ENCODE measurements at places on chromosomes 1 and 21.

DNA sequence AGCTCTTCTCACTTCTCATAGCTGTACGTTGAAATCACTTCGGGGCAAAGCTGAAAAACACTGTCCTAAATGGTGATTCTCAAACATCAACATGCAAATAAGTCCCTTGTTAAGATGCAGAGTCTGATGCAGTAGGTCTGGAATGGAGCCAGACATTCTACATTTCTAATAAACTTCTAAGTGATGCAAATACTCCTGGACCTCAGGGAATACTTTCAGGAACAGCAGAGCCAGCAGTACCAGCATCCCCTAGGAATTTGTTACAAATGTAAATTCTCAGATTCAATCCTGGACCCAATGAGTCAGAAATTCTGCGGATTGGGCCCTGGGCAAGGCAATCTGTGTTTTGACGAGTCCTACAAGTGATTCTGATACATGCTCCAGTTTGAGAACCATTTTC, 152.3 kb downstream of the PCNX2 start:
- H3K27ac ChIP-seq, result no peak overlapping the region
- H3K27me3 ChIP-seq, result no peaks in the 10 kb centered on the region
- H3K4me3 ChIP-seq, result no peak overlapping the region
- H3K4me1 ChIP-seq, result no peaks in the 10 kb centered on the region
- no peak for DNase-seq

DNA sequence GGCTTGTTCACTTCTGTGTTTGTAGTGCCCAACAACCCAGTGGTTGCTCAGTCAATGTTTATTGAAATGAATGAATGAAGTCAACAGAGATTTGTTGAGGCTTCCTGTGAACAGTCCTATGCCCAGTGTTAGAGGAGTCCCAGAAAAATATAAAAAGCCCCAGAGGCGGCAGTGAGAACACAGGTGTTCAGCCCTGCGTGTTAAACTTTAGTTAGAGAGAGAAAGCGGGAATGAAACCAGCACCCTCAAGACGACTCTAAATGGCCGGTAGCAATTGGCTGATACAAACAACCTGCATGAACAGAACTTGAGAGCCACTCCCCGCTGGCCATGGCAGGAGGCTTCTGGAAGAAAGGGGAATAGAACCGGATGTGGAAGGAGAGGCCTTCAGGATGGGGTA, 22.6 kb downstream of the TMEM51 start:
- H3K36me3 ChIP-seq, result no peaks in the 10 kb centered on the region
- H3K27me3 ChIP-seq, result peaks cover 27% of the 10 kb centered on the region
- DNase-seq, result no peak

DNA sequence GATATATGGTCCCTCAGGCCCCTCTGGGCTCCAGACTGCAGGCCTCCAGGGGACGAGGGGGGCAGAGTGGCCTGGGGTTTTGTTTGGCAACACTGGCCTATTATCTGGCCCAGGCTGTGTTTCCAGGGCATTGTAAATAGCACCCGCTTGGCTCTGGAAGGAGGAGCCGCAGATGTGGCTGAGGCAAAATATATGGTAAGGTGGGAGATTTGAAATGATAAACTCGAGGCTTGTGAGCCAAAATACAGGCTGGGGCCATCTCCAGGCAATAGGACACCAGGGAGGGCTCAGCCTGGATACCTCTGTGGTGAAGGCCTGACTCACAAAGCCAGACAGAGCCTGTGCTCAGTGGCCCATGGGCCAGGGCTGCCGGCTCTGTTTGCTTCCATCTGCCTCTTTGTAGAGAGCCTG, 14.0 kb downstream of the NAV1 start:
- no peaks in the 10 kb centered on the region for H3K4me1 ChIP-seq
- peaks cover 18% of the 10 kb centered on the region for H3K27me3 ChIP-seq
- no peaks in the 10 kb centered on the region for H3K36me3 ChIP-seq

GRCh38 chr21:41924368-41924754, 29.5 kb downstream of the C2CD2 start:
- H3K4me1 ChIP-seq, result peaks cover 34% of the 10 kb centered on the region
- no peak overlapping the region for H3K4me3 ChIP-seq
- H3K36me3 ChIP-seq, result no peaks in the 10 kb centered on the region

DNA sequence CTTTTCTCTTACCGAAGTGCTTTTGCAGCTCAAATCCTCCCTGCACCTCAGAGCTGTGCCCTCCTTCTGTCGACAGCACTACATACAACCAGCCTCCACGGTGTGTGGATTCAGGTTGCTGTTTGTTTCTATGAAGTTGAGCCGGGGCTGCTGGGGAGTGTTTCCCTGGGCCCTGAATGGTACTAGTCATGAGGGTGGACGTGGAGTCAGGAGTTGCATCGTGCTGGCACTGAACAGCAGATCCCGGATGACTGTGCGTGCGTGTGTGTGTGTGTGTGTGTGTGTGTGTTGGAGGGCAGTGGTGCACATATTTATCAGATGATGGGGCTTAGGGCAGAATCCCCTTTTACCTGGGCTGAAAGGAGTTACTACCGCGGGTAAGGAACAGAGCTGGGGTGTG, 47.0 kb downstream of the ACTL8 start:
- H3K4me3 ChIP-seq, result no peak overlapping the region
- no peak overlapping the region for H3K27ac ChIP-seq
- peaks cover 16% of the 10 kb centered on the region for H3K27me3 ChIP-seq
- DNase-seq, result no peak
- no peaks in the 10 kb centered on the region for H3K36me3 ChIP-seq

- H3K27me3 ChIP-seq, result peaks cover 10% of the 10 kb centered on the region
- H3K4me1 ChIP-seq, result no peaks in the 10 kb centered on the region
- no peak for DNase-seq
- H3K4me3 ChIP-seq, result no peak overlapping the region
- no peak overlapping the region for H3K27ac ChIP-seq
Observed at GRCh38 chr1:152870831-152871730, 7.0 kb upstream of the SMCP start.

DNA sequence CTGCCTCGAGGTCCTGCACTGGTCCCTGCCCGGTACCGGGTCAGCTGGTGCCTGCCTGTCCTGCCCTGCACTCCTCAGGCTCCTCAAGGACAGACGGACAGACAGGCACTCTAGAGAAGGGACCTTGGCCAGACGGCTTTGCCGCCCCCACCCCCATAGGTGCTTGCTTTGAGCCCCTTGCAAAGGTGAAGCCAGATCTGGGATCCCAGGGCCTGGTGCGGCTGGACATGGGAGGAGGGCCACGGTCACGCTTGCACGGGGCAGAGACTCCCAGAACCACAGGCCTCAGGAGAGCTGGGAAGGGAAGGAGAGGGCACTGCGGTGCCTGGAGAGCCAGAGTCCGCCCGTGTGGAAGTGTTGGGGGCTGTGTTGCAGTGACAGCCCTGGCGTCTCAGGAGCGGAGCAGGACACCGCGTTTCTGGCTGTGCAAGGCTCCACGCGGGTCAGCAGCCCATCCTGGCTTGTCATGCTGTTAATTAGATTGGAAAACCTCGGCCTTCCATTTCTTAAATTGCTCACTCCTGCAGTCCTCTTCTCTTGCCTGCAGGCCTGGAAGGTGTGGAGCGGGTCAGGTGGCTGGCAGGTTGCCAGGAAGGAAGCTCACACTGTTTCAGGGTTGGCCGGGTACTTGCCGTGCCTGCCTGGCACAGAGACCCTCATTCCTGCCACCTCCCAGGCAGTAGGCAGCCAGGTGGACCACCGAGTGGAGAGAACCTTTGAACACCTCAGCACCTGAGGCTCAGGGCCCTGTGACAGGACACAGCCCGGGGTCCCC, 16.3 kb downstream of the COL18A1 start:
- no peak overlapping the region for H3K27ac ChIP-seq
- H3K27me3 ChIP-seq, result no peaks in the 10 kb centered on the region
- no peak overlapping the region for H3K4me3 ChIP-seq

DNA sequence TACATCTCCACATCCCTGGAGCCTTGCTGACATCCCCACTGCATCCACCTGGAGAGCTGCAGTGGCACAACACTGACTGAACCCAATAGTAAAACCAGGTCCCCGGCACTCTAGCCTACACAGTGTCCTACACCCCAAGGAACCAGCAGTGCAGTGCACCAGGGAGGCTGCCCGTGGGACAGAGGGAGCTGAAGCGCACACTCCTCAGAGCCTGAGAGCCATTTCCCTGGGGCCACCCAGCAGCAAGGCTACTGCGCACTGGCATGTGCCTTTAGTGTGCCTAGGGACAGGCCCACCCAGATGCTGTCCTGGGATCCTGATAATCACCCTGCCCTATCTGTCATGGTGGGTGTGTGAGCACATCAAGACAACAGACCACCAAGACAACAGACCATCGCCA, 31.9 kb downstream of the NSL1 start:
- H3K27ac ChIP-seq, result no peak overlapping the region
- DNase-seq, result no peak
- no peaks in the 10 kb centered on the region for H3K27me3 ChIP-seq
- H3K4me1 ChIP-seq, result peaks cover 10% of the 10 kb centered on the region
- no peak overlapping the region for H3K4me3 ChIP-seq

DNA sequence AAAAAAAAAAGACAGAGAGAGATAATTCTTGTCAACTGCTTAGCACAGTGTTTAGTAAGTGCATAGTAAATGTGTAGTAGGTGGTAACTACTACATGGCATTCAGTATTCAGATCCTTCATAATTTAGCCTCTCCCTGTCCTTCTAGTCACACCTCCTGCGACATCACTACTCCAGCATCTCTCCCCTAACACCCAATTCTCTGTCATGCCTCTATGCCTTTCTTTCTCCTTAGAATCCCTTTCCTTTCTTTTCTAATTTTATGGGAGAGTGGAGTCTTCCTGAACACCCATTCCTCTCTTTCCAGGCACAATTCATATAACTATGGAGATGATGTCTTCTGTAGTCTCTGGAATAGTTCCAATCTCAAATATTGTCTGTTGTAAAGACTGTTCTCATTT, 3.9 kb upstream of the VPS72 start:
- no peak overlapping the region for H3K4me3 ChIP-seq
- peaks cover 34% of the 10 kb centered on the region for H3K4me1 ChIP-seq

GRCh38 chr1:232180779-232181136, 449.2 kb downstream of the SIPA1L2 start:
- H3K27me3 ChIP-seq, result peaks cover 16% of the 10 kb centered on the region
- H3K4me3 ChIP-seq, result no peak overlapping the region
- DNase-seq, result no peak
- no peaks in the 10 kb centered on the region for H3K4me1 ChIP-seq

GRCh38 chr21:37369307-37369854, 2.8 kb downstream of the DYRK1A start:
- DNase-seq, result no peak
- peaks cover 6% of the 10 kb centered on the region for H3K36me3 ChIP-seq

Measured in natural killer cell treated with Interleukin-12 subunit alpha and Interleukin-12 subunit beta and Interleukin-15 and Interleukin-18, amount 100 ng/mL, for 72 hours (primary cell).